Inflammatory macrophage (primary cell): ENCODE measurements at places on chromosomes 5 and 9.

DNA sequence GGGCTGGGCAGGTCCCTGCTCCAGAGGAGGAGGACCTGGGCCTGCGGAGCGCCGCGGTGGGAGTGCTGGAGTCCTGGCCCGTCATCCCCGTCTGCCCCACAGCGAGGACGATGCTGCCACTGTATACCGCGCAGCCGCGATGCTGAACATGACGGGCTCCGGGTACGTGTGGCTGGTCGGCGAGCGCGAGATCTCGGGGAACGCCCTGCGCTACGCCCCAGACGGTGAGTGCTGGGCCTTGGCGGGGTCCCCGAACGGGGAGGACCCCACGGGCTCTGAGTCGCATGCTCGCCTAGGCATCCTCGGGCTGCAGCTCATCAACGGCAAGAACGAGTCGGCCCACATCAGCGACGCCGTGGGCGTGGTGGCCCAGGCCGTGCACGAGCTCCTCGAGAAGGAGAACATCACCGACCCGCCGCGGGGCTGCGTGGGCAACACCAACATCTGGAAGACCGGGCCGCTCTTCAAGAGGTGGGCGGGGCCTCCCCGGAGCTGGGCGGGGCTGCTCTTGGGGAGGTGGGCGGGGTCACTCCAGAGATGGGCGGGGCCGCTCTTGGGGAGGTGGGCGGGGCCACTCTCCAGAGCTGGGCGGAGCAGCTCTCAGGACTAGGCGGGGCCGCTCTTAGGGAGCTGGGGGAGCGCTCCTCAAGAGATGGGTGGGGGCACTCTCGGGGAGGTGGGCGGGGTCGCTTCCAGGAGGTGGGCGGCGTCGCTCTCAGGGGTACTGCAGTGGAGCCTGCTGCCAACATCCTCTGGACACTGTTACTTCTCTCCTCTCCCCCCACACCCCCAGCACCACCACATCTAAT, 13.1 kb downstream of the LRRC26 start:
- DNase-seq = peak; percentile 85

GRCh38 chr5:94807985-94808384, 189.5 kb downstream of the SLF1 start:
- no peak for DNase-seq

DNA sequence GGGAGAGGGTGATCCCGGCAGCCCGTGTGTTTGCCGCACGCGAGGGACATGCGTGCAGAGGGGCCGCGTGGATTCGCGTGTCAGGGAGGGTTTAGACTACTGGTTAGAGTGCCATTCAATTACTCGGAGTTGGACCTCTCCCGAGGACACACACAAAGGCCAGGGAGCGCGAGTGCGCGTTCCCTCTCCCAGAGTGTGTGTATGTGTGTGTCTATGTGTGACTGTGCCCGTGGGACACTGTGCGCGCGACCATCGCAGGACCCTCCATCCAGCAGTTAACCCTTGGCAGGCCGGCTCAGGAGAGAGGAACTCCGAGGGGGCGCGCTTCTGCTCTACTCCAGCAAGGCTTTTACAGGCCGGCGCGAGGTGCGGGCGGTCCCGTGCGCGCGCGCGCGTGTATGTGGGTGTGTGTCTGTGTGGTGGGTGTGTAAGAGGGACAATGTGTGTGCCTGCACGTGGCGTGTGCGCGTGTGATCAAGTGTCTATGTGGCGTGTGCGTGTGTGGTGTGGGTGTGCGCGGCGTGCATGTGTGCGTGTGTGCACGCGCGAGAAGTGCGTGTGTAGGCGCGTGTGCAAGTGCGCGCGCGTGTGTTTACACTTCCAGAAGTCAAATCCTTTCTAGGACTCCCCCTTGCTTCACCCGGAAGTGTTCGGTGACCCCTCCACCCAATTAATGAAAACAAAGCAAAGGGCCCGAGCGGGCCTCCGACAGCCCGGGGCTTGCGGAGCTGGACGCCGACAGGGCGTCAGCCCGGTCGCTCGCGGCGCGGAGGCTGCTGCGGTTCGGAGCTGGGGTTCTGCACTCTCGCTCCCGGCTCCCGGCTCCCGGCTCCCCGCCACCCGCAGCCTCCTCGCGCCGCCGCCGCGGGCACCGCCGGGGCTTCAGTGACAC, 75.3 kb upstream of the TBCA start:
- DNase-seq = peak; percentile 25

DNA sequence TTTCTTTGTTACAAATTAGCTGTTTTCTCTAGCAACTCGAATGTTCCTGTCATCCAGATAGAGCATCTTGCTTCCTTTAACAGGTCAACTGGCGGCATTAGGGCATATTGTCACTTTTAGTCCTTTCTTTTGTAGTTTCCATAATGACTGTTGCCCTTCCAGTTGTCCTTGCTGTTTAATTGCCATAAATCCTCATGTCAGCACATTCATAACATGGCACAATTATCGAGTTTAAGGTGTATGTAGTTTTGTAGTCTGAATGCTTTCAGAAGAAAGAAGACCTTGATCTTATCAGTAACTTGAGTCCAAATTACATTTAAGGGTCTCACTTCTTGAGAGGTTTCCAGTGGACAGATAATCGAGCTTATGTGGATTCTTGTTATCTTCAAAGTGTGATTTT, 161.7 kb upstream of the CDH12 start:
- no peak for DNase-seq

DNA sequence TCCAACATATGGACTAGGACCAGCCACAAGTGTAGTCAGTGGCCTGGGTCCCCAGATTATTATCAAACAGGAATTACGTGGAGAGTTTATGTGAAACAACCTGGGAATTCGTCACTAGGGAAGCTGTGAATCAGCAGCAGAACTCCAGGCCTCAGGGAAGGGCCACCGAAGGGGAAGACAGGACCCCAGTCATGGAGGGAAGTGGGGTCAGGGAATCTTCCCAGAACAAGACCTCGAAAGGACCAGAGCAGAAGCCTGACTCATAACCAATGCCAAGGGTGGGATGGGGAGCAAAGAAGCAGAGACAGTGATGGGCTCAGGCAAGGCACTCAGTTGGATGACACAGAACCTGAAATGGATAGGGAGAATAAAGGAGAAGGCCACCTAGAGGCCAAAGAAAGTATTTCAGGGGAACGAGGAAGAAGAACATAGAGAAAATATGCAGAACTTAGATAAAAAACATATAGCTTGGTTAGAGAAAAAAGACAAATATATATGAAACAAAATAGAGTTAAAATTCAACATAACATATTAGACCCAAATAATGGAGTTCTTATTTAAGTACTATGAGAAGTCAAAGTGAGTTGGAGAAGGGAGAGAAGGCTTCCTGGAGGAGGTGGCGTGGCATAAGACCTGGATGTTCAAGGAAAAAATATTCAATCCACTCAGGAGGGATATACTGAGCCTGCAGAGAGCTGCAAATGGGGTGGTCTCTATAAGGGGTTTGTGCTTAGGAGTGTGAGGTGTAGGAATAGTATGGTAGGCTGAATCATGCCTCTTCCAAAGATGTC, 66.7 kb upstream of the CAST start:
- DNase-seq = peak; percentile 39

- no peak for DNase-seq
Measured at GRCh38 chr5:61177070-61177469, 14.8 kb upstream of the SMIM15 start.

DNA sequence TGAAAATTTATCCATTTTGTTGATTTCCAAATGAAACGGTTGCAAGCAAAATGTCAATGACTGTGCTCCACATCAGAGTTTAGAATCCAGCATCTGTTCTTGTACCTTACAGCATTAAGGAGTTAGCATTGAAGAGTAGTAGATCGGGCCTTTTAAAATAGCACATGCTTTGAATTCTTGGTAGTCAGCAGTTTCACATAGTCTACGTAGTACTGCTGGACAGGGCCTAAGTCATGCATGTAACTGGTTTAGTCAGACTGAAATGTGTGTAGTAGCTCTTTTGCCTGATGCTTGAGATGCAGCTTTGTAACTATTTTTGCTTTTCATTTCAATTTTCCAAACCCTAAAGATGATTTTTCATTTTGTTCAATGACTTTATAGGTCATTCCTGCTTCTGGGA, 19.8 kb downstream of the LECT2 start:
- no peak for DNase-seq

- DNase-seq = no peak
Measured at GRCh38 chr5:179326122-179326927, 18.9 kb downstream of the ADAMTS2 start.

GRCh38 chr9:133406480-133407307, 11.1 kb downstream of the REXO4 start:
- DNase-seq = peak; percentile 85

DNA sequence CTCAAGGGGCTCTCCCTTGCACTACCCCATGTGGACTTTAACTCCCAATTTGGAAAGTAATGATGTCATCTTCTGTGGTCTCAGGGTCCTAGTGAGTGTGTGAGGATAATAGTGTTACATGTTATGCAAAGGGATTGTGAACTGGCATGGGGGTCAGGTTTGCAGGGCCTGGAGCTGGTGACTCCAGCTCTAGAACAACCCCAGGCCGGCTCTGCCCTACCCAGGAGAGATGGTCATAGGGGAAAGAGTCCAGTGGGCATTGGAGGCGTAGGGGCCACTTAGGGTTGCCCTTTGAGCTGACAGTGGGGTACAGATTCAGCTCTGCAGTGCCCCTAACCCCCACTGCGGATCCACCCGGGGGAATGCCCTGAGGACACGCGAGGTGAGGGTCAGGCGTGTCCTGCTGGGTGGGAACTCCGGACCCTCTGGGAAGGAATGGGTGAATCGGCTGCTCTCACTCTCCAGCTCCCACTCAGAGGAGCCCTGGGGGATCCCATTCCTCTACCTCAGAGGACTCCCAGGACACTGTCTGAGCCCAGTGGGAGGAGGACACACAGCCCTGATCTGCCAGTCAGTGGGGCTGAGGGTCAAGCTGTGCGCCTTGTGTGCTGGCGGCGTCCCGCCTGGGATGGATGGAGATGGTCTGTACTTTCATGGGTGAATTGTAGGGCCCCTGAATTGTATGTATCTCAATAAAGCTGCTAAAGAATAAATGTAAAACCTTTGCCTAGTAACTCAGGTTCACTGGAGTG, 2.5 kb upstream of the NKD2 start:
- DNase-seq = no peak

GRCh38 chr5:136413196-136413595, 47.9 kb upstream of the TRPC7 start:
- DNase-seq = no peak

- DNase-seq = no peak
Measured at GRCh38 chr9:113922160-113922559, 46.1 kb downstream of the ZNF618 start.

DNA sequence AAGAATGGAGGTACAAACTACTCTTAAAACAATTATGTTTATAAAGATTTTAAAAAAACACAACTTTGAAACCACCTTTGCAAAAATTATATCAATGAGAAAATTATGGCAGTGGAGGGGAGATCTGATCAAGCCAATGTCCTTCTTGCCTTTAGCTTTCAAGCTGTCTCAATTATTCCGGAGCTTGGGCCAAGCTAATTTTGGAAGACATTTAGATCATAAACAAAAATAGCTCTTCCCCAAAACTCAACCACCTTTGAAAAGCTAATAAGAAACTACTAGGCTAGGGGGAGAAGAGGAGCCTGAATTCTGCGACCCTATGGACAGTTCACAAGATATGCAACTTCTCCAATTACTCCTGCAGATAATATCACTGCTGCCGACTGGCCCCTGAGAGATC, 263.3 kb downstream of the ICE1 start:
- DNase-seq = no peak

DNA sequence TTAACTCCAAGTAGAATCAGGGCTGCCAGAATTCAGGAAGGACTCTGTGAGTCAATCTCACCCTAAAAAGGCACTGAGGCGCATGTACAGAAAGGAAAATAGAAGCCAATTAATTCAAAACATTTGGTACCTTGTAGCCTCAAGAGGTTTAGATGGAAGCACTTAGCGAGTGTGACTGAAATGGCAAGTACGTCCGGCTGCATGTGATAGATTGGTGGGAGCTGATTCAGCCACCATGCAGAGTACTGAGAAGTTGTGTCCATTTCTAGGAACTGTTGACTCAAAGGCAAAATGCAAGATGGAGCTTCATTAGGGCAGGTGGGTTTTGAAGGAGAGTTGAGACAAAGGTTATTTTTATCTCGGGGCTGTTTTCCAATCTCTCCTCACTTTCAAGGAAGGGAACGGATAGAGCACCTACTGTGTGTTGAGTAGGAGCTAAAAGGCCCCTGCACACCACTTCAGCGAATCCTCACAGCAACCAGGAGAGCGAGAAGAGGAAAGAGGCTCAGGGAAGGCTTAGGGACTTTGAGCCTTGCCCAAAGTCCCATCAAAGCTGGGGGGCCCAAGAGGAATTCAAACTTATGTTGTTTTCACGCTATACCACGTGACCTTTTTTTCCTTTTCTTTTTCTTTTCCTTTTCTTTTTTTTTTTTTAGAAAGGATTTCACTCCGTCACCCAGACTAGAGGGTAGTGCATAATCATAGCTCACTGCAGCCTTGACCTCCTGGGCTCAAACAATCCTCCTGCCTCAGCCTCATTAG, 34.6 kb upstream of the CPEB4 start:
- DNase-seq = peak; percentile 36

- no peak for DNase-seq
Measured at GRCh38 chr9:136759001-136759400, 958 bp upstream of the LCN8 start.

GRCh38 chr5:6545770-6546690, 86.8 kb downstream of the NSUN2 start:
- no peak for DNase-seq

DNA sequence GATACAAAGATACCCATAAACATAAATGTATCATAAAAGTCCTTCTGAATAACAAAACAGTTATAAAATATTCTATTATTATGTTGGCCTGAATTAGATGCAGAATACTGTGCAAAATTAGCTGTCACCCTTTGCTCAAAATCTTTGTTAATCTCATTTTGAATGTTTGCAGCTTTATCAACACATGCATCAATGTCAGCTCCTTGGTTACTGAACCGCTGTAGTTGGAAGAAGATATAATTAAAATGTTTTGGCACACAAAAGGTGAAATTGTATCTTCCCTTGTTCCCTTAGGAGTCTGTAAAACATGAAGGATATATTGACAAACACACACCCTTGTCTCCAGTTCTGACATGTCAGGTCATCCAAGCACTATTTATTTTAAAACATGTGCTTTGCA, 146.3 kb upstream of the POU5F2 start:
- DNase-seq = no peak

GRCh38 chr5:11734369-11734768, 169.9 kb downstream of the CTNND2 start:
- no peak for DNase-seq
